ENCODE measurements at places on chromosomes 5 and 9. TPM values are rescaled to one million over a fixed set of nuclear protein-coding genes. Genes with fewer than 3 reads are reported as not detected.

DNA sequence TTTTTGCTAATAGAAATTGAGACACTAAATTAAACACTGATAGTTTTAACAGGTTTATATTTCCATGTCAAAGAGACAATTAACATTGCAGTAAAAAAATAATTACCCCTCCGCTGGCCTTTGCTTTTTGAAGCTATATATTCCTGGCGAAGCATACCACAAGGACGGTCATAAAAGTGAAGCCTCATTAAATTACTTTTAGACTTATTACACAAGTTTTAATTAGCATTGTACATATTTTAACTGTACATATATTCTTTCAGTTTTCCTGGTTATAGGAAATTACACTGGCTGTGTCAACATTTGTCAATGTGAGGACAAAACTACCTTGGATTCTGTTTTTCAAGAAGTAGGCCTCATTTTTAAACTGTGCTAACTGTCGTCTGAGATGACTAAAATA, 1.2 kb downstream of the CDKN2A start:
- no peak overlapping the region for H3K4me3 ChIP-seq
- peaks cover 4% of the 10 kb centered on the region for H3K27me3 ChIP-seq
- H3K4me1 ChIP-seq, result peaks cover 19% of the 10 kb centered on the region
- no peak for DNase-seq
- H3K36me3 ChIP-seq, result no peaks in the 10 kb centered on the region

ZNF608 gene
- total RNA-seq, result not detected

ZNF883 gene
- total RNA-seq, result 0.95 TPM

DNA sequence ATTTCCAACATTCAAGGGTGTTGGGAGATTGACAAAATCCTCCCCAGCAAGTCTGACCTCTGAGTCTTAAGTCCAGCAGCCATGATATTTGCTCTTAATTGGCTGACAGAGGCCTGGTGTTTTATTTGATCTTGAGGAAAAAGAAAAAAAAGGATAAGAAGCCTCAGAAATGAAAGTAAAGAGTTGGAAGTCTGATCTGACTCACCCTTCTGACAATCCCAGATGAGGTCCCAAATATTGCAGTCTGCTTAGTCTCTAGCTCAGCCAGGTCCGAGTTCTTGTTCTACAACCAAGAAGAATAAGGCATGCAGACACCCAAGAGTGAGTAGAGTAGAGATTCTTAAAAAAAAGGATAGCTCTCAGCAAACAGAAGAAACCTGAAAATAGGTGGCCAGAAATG, 632.5 kb upstream of the ST8SIA4 start:
- no peaks in the 10 kb centered on the region for H3K36me3 ChIP-seq
- no peaks in the 10 kb centered on the region for H3K4me1 ChIP-seq
- DNase-seq, result no peak

GRCh38 chr5:168752012-168752411, 172.8 kb upstream of the PANK3 start:
- no peaks in the 10 kb centered on the region for H3K4me1 ChIP-seq
- no peak overlapping the region for H3K27ac ChIP-seq
- no peak overlapping the region for H3K4me3 ChIP-seq
- H3K27me3 ChIP-seq, result no peaks in the 10 kb centered on the region
- no peak for DNase-seq

TMEM167A gene
- 93.6 TPM for total RNA-seq

- no peaks in the 10 kb centered on the region for H3K36me3 ChIP-seq
- DNase-seq, result no peak
- H3K27me3 ChIP-seq, result no peaks in the 10 kb centered on the region
- no peaks in the 10 kb centered on the region for H3K4me1 ChIP-seq
These were observed 242.1 kb downstream of the ZNF608 start for GRCh38 chr5:124504081-124504916.

DNA sequence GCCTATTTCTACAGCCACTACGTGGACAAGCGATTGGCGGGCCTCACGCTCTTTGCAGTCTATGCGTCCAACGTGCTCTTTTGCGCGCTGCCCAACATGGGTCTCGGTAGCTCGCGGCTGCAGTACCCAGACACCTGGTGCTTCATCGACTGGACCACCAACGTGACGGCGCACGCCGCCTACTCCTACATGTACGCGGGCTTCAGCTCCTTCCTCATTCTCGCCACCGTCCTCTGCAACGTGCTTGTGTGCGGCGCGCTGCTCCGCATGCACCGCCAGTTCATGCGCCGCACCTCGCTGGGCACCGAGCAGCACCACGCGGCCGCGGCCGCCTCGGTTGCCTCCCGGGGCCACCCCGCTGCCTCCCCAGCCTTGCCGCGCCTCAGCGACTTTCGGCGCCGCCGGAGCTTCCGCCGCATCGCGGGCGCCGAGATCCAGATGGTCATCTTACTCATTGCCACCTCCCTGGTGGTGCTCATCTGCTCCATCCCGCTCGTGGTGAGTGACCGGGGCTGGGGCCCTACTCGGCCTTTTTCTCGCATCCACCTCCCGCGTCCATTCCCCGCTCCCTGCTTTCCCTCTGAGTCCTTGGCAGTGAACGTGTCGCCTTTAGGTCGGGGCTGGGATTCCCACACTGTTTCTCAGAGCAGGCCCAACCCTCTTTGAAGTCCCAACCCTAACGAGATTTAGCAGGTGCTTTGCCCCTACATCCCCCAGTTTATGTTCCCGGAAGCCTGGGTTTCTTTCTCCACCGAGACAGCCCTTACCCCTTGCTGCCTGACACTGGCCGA, 1.8 kb downstream of the PTGER4 start:
- H3K27ac ChIP-seq, result peak overlapping the region; percentile 77
- peak overlapping the region; percentile 96 for H3K4me3 ChIP-seq
- peaks cover 45% of the 10 kb centered on the region for H3K4me1 ChIP-seq

PCDHAC2 gene
- total RNA-seq, result not detected

DNA sequence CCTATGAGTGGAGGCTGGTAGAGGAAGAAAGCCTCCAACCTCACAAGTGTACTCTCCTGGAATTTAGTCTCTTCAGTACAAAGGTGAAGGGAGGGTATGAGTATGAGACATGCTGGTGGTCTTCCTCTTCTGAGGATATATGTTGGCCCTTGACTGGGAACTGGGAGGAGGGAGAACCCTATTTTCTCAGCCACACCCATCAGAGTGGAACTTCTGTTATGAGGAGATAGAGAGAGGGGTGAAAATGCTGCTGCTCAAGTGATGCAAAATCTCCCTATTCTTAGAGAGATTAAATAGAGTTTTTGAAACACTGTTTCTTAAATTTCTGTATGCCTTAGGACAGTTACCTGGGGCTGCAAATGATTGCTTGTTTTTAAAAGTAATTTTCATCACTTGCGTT, 203.4 kb upstream of the PRR16 start:
- H3K4me3 ChIP-seq, result no peak overlapping the region
- no peaks in the 10 kb centered on the region for H3K4me1 ChIP-seq
- H3K36me3 ChIP-seq, result no peaks in the 10 kb centered on the region
- no peak overlapping the region for H3K27ac ChIP-seq

RORB gene
- total RNA-seq, result not detected

GRCh38 chr9:95096807-95097206, 220.7 kb downstream of the FANCC start:
- no peaks in the 10 kb centered on the region for H3K36me3 ChIP-seq
- H3K4me3 ChIP-seq, result no peak overlapping the region
- H3K27me3 ChIP-seq, result no peaks in the 10 kb centered on the region
- DNase-seq, result no peak
- H3K27ac ChIP-seq, result no peak overlapping the region
- H3K4me1 ChIP-seq, result no peaks in the 10 kb centered on the region

DNA sequence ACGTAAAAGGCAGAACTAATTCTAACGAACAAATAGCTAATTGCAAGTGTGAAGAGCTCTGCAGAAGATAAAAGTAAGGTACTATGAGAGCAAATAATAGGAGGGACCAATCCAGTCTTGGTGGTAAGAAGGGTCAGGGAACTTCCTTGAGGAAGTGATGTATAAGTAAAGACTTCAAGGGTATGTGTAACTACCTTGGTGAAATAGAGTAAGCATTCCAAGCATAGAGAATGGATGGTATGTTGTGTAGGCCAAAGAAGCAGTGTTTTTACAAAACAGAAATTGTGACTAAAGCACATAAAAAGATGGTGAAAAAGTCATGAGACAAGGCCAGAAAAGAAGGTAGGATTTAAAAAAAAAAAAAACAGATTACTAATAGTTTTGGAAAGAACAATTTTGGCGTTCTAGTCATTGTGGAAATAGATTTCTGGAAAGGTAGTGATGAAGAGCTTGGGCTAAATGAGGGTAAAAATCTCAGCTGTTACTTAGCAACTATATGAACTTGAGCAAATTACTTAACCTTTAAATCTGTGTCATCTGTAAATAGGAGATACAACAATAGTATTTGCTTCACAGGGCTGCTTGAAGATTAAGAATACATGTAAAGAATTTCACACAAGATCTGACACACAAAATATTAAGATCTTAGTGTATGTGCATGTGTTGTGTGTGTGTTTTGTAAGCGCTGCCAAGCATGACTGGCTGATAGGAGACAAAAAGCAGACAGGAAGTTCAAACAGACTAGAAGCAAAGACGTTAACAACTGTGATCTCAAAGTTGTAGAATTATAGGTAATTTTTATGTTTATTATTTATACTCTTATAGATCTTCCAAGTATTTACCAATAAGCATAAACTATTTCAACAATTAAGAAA, 73.5 kb downstream of the NR6A1 start:
- no peaks in the 10 kb centered on the region for H3K4me1 ChIP-seq
- H3K27ac ChIP-seq, result no peak overlapping the region
- no peak overlapping the region for H3K4me3 ChIP-seq
- H3K27me3 ChIP-seq, result no peaks in the 10 kb centered on the region

DNA sequence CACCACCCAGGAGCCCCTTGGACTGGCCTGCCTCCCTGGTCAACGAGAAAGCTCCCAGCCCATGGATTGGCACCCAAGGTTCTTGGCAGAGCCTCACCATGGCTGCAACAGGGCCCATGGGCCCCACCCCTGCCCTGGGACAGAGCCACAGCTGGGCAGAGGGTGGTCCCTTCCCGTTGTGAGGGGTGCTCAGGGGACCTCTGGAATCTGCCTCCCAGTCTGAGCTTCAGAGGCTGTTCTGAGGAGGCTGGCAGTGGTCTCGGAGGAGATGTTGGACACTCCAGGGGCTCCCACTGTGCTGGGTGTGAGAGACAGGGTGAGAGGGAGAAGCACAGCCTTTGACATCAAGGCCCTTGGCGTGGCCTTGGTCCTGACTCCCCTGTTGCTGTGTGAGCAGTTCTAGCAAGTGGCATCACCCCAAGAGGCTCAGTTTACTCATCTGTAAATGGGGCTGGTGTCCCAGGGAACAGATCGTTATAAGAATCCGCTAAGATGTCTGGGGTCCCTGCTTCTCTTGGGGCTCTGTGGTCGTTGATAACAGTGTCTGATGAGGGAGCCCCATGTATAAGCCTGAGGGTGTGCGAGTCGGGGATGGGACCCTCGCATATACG, 33.0 kb downstream of the LHX3 start:
- DNase-seq, result no peak
- H3K4me1 ChIP-seq, result no peaks in the 10 kb centered on the region
- H3K27me3 ChIP-seq, result no peaks in the 10 kb centered on the region

WDR38 gene
- total RNA-seq, result not detected

CDH9 gene
- total RNA-seq, result not detected

SPATA31A3 gene
- not detected for total RNA-seq

- no peaks in the 10 kb centered on the region for H3K36me3 ChIP-seq
- no peaks in the 10 kb centered on the region for H3K27me3 ChIP-seq
- no peaks in the 10 kb centered on the region for H3K4me1 ChIP-seq
- no peak for DNase-seq
- H3K4me3 ChIP-seq, result no peak overlapping the region
These were observed 130.2 kb downstream of the MED10 start for GRCh38 chr5:6248132-6248531.

DNA sequence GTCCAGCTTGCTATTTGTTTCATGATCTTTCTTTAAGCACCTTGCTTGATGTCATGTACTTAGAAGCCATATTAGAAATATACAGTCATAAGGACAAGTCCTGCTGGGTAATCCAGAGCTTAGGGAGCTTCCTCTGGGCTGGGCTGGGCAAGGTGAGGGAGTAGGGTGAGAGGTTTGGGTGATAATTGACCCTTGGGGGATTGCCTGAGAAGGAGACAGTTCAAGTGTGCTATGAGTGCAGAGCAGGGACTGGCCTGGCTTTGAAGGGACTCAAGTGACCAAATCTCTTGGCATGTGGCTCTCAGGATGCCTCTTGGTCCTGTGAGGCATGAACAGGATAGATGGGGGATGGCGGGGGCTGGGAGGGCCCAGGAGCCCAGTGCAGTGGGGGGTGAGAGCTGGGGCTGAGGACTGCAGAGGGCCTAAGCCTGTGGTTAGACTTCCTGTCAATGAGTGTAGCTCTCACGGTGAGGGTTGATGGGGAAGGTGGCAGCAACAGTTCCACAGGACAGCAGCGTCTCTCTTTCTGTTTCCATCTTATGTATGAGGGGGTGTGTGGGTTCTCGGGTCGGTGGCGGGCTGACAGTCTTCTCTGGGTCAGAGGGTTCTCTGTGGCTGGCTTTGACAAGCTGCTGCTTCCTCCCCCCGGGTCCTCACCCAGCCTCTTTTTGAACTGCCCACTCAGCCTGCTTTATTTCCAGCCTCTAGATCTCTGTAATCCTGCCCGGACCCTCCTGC, 53.5 kb downstream of the RGS3 start:
- peak overlapping the region; percentile 36 for H3K27ac ChIP-seq
- no peaks in the 10 kb centered on the region for H3K27me3 ChIP-seq
- H3K36me3 ChIP-seq, result no peaks in the 10 kb centered on the region
- DNase-seq, result peak; percentile 84
- H3K4me3 ChIP-seq, result peak overlapping the region; percentile 58

PALM2AKAP2 gene
- total RNA-seq, result not detected

RNF208 gene
- total RNA-seq, result 3.3 TPM

DNA sequence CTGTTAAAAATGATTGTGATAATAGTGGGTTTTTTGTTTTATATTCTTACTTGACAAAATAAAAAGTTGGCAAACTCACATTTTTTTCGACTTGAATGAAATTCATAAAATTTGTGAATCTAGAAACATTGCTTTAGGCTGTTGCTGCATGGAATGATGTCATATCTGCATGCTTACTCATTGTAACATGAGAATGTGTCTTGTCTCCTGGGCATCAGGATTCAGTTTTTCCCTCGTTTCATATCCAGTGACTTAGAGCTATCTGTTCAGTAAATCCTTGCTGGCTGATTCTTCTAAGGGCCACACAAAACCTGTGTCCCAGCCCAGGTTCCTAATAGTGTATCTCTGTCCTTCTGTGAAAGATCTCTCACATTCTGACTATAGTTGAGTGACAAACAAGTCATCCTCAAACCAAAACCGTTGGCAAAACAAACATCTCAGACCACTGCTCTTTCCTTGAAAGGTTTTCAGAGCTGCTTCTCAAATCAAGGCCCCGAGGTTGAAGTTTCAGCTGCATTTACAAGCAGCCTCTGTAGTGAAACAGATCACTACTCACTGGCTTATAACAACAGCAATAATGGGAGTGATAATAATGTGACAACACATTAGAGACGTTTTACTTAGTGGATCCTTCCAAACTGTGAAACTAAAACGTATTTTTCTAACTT, 95.0 kb downstream of the NPR3 start:
- no peaks in the 10 kb centered on the region for H3K27me3 ChIP-seq
- no peak overlapping the region for H3K27ac ChIP-seq
- H3K36me3 ChIP-seq, result no peaks in the 10 kb centered on the region
- no peak for DNase-seq
- no peaks in the 10 kb centered on the region for H3K4me1 ChIP-seq

All from CD8-positive, alpha-beta memory T cell (primary cell).